ENCODE measurements at places on chromosomes 11 and 22. TPM values are rescaled to one million over a fixed set of nuclear protein-coding genes. Genes with fewer than 3 reads are reported as not detected.
A peak's percentile ranks its signal among the peaks of the same experiment; 100 is the strongest.

- DNase-seq = no peak
- no peak overlapping the region for H3K27ac ChIP-seq
- no peak overlapping the region for H3K4me3 ChIP-seq
- H3K4me1 ChIP-seq = no peaks in the 10 kb centered on the region
Measured at GRCh38 chr11:35507688-35508087, 17.7 kb downstream of the PAMR1 start.

TMEM218 gene
- total RNA-seq = 11.4 TPM

GRCh38 chr11:74680035-74680671, 51.1 kb downstream of the CHRDL2 start:
- no peak for DNase-seq
- H3K4me3 ChIP-seq = no peak overlapping the region
- H3K27ac ChIP-seq = no peak overlapping the region
- H3K36me3 ChIP-seq = no peaks in the 10 kb centered on the region

MIAT gene
- total RNA-seq = 1.2 TPM

CSNK2A3 gene
- total RNA-seq = 4.3 TPM

SOX6 gene
- total RNA-seq = 21.0 TPM

DNA sequence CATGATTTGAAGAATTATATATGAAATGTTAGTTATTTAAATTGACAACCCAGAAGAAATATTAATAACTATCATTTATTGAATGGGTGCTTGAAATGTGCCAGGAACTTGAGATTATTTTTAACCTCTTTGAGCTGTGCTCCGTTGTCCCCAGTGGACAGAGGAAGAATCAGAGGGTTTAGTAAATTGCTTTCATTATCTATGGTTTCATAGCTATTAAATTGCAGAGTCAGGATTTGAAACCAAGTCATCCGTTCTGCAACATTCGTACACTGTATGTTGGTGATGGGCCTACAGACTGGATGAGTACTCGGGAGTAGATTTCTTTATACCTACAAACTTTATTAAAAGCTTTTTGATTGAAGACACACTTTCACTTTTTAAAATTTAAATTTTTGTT, 4.9 kb downstream of the HSD17B12 start:
- H3K27me3 ChIP-seq = peaks cover 4% of the 10 kb centered on the region
- peak overlapping the region; percentile 68 for H3K27ac ChIP-seq
- peaks cover 12% of the 10 kb centered on the region for H3K36me3 ChIP-seq

DNA sequence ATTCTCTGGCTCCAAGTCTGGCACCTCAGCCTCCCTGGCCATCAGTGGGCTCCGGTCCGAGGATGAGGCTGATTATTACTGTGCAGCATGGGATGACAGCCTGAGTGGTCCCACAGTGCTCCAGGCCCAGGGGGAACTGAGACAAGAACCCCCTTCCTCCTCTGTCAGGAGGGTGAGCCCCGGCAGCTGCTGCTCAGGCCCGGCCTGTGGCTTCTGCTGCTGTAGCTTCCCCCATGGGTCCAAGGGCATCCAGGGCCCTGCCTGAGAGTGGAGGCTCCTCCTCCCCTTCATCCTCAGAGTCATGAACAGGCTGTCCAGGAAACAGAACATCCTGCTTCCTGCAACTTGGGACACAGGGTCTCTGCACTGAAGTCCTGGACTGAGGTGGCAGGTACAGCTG, 113.6 kb downstream of the VPREB1 start:
- DNase-seq = no peak
- H3K27me3 ChIP-seq = peaks cover 8% of the 10 kb centered on the region
- H3K4me3 ChIP-seq = no peak overlapping the region
- H3K27ac ChIP-seq = no peak overlapping the region
- H3K4me1 ChIP-seq = peaks cover 3% of the 10 kb centered on the region
- no peaks in the 10 kb centered on the region for H3K36me3 ChIP-seq

ESRRA gene
- 42.3 TPM for total RNA-seq

DNA sequence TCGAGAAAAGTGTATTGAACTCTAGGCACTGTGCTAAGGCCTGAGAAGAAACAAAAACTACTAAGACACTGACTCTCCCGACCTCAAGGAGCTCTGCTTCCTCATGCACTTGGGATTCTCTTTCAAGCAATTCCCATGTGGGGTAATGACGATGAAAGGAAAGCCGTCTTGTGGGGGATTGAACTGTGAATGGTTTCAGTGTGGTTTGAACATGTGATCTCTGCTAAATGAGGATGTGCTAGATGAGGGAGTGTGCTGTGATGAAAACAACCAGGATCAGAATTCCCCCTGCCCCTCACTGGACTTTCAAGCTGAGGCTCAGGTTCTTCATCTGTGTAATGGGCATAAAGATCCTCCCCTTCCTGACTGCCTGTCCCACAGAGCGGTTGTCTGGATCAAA, 74.9 kb downstream of the DEPDC5 start:
- H3K36me3 ChIP-seq = peaks cover 30% of the 10 kb centered on the region
- H3K27me3 ChIP-seq = no peaks in the 10 kb centered on the region
- no peak overlapping the region for H3K27ac ChIP-seq

DNA sequence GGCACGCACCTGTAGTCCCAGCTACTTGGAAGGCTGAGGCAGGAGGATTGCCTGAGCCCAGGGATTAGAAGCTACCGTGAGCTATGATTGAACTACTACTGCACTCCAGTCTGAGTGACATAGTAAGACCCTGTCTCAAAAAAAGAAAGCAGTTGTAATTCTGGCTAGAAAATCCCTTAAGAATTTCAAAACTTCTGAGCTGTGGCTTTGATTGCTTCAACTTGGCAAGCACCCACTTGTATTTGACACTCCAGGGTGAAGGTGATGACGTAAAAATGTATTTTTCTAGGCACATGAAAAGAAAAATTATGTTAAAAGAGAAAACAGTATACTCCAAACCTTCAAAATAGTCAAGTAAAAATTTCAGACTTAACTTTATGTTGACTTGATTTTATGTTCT, 23.6 kb upstream of the ALKBH3 start:
- no peak overlapping the region for H3K27ac ChIP-seq
- no peaks in the 10 kb centered on the region for H3K27me3 ChIP-seq
- peaks cover 6% of the 10 kb centered on the region for H3K36me3 ChIP-seq
- DNase-seq = no peak

DNA sequence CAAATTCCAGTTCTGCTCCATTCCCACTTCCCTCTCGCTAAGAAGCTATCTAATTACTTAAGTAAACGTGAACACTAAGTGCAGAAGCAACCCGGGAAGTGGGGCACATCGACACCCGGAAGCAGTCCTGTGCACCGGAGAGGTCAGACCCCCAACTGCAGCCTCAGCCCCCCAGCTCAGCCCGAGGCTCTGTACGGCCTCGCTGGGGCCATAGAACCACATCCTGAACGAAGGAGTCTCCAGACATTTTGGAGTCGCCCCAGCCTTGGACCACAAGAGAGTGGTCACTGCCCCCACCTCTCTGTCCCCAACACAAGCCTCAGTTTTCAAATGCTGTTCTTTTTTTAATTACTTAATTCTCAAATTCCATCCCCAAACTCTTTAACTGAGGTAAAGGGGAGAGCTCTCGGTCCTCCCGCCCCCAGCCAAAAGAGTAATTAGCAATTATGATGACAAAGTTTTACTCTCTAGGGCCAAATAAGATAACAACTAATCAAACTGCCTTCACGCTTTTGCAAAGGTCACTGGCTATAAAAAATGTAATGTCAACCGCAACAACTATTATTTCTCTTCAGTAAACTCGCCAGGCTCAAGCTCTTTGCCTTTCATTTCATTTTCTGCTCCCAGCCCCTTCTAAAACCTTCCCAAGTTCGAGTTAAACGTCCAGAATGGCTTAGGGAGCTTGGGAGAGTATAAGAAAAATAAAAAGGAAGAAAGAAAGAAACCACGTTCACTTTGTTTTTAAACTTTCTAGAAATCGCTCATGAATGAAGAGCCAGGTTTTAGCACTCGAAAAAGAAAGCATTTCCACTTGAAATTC, 2.2 kb downstream of the PAX6 start:
- H3K27me3 ChIP-seq = peaks cover 51% of the 10 kb centered on the region
- H3K4me3 ChIP-seq = peak overlapping the region; percentile 42
- no peak for DNase-seq
- H3K4me1 ChIP-seq = peaks cover 38% of the 10 kb centered on the region
- H3K27ac ChIP-seq = no peak overlapping the region

- no peaks in the 10 kb centered on the region for H3K36me3 ChIP-seq
- no peak for DNase-seq
Measured at GRCh38 chr11:45289369-45289768, 3.2 kb upstream of the SYT13 start.

- H3K4me1 ChIP-seq = peaks cover 2% of the 10 kb centered on the region
- peaks cover 4% of the 10 kb centered on the region for H3K27me3 ChIP-seq
- H3K27ac ChIP-seq = no peak overlapping the region
- H3K36me3 ChIP-seq = peaks cover 5% of the 10 kb centered on the region
- no peak overlapping the region for H3K4me3 ChIP-seq
- DNase-seq = no peak
Measured at GRCh38 chr11:70539360-70540095, 141.2 kb downstream of the CTTN start.

GRCh38 chr11:11229647-11230046, 123.4 kb downstream of the CSNK2A3 start:
- no peak overlapping the region for H3K27ac ChIP-seq
- H3K36me3 ChIP-seq = no peaks in the 10 kb centered on the region
- no peak overlapping the region for H3K4me3 ChIP-seq
- peaks cover 20% of the 10 kb centered on the region for H3K4me1 ChIP-seq

GRCh38 chr11:108543316-108543964, 45.3 kb upstream of the POGLUT3 start:
- peaks cover 1% of the 10 kb centered on the region for H3K27me3 ChIP-seq
- no peaks in the 10 kb centered on the region for H3K36me3 ChIP-seq
- no peak overlapping the region for H3K27ac ChIP-seq
- DNase-seq = no peak

DNA sequence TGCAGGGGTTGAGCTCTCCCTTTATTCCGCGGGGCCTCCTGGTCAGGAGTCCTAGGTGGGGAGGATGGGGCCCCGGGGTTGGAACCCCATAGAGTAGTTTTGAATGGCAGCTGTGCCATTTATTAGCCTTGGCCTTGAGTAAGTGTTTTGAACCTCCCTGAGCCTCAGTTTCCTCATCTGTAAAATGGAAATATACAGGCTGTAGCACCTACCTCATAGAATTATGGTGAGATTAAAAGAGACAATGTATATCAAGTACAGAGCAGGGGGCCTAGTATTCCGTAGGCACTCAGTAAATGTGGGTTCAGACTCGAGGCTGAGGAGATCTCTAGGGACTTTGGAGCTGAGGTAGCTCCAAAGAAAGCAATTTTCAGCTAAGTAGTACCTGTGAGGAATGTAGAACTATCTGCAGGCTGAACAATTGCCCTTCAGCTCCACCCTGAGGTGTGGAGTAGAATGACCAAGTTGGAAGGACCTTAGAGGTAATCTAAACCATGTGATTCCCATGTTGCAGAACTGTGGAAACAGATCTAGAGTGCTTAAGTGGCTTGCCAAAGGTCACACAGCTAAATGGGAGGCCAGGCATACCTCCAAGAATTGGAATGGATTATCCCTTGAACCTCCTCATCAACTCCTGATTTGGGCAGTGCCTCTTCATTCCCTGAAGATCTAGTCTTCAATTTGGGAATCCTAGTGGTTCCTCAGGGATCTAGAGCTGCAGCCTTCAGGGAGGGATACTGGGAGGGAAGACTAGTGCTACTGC, 682 bp downstream of the PGAP2 start:
- peak overlapping the region; percentile 89 for H3K4me3 ChIP-seq
- peaks cover 17% of the 10 kb centered on the region for H3K4me1 ChIP-seq
- H3K36me3 ChIP-seq = peaks cover 5% of the 10 kb centered on the region
- no peak overlapping the region for H3K27ac ChIP-seq
- no peak for DNase-seq

- H3K27me3 ChIP-seq = peaks cover 1% of the 10 kb centered on the region
- no peaks in the 10 kb centered on the region for H3K36me3 ChIP-seq
- H3K4me3 ChIP-seq = no peak overlapping the region
- H3K27ac ChIP-seq = no peak overlapping the region
- DNase-seq = peak; percentile 66
Measured at GRCh38 chr11:1640076-1640946, 10.7 kb downstream of the KRTAP5-5 start.

BIK gene
- total RNA-seq = 0.97 TPM
